Stimulated activated CD8-positive, alpha-beta memory T cell treated with anti-CD3 and anti-CD28 coated beads, Interleukin-4, amount 100 ng/mL, for 24 hours (primary cell): ENCODE measurements at places on chromosomes 12 and 14.

DNA sequence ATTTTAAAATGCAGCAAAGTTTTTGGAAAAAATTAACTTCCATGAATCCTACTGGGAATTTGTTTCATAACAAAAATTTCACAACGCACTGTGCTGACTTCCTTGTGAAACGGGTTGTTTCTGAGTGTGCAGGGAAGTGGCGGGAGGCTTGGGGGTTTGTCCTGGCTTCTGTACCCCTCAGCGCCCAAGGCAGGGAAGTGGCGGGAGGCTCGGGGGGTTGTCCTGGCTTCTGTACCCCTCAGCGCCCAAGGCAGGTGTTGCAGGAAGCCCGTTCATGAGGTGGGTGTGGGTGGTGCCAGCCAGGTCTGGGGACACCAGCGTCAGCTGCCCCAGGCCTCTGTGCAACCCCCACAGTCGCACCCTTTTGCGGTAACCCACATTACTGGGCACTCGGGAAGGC, 25.1 kb downstream of the ADGRD1 start:
- DNase-seq, result no peak

- no peak for DNase-seq
These were observed 131.7 kb downstream of the LLPH start for GRCh38 chr12:65998536-65999530.

- DNase-seq, result no peak
These were observed 92.8 kb downstream of the DIO3 start for GRCh38 chr14:101654051-101654450.

- DNase-seq, result no peak
These were observed 23.6 kb downstream of the ARMH4 start for GRCh38 chr14:58128416-58128815.

GRCh38 chr12:114555451-114555850, 128.5 kb downstream of the TBX3 start:
- no peak for DNase-seq

DNA sequence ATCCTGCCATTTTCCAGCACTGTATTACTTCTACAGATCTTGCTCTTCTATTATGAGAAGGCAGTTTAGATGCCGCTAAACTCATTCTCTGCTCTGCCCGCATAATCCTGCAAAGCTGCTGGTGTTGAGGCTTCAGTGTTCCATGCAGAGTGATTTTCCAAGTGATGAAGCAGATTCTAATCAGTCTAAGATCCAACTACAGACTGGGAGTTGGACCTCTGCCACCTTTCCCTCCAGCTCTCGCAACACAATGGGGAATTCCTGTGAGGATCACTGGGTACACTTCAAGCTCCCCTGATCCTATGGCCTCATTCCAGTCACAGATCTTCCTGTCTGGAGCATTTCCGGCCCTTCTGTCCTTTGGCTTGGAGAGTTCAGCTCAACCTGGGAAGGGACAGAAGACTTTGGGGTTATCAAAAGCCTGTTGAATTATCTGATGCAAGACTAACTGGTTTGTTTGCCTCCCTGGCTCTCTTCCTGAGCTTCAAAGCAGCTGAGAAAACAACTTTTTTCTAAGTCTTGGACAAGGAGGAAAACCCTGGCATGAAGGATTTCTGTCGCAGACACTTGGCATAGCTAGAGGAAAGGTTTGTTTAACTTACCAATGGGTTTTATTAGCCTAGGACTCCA, 333.9 kb downstream of the ZFP36L1 start:
- no peak for DNase-seq

GRCh38 chr12:88225776-88226175, 83.7 kb downstream of the TMTC3 start:
- DNase-seq, result no peak

DNA sequence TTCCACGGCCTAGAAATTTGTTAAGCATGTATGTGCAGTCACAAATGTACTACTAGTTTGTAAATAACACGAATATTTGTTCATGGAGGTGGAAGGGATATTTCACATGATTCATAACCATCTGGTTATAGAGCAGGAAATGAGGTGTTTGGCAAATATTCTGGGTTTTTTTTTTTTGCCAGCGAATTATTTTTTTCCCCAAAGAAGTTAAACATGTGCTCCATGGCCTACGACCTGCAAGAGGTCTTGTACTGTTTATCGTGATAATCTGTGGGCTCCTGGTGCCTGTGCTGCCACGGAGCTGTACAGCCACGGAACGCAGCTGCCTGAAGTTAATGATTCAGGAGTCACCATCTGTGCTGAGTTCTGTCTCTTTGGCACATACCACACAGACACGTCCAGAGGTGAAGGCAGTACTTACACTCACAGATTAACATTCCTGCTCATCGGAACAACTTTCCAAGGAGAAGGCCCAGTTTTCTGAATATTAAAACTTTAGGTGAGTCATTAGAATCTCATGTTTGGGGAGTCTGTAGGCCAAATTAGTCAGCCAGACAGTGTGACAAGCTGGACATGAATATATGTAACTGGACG, 156.3 kb downstream of the TMX1 start:
- DNase-seq, result no peak

DNA sequence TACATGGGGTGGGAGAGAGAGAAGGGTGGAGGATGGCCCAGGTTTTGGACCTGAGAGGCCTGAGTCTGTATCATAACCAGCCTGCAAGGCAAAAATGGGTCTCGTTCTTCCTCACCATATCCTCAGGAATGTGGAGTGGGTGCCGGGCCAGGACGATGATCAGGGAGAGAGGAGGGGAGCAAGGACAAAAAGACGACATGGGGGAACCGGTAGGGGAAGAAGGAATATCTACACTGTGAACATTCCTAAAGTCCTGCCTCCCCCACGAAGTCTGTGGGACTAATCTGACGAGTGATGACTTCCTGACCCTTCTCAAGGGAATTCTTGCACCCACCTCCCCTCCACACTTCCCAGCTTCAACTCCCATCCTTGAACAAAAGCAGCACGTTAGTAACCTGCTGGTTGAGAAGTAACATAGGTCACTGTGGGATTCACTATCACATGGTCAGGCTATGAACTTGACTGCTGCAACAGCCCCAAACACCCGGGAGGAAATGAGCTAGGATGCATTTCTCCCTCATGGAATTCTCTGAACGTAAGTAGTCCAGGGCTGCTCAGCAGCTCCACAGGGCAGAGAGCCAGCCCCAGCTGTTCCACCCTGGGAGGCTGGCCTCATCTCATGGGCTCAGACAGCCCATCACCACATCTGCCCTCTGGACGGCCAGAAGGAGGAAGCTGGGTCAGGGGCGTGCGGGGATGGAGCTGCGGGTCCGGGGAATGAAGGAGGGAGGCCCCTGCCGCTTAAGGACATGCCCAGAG, 36.8 kb upstream of the VWF start:
- DNase-seq, result no peak

- DNase-seq, result no peak
These were observed 1089.5 kb downstream of the BCL11B start for GRCh38 chr14:98182393-98183055.

GRCh38 chr12:75923964-75924666, 107.5 kb downstream of the PHLDA1 start:
- no peak for DNase-seq

GRCh38 chr12:50353869-50354593, 42.4 kb downstream of the FAM186A start:
- DNase-seq, result no peak

DNA sequence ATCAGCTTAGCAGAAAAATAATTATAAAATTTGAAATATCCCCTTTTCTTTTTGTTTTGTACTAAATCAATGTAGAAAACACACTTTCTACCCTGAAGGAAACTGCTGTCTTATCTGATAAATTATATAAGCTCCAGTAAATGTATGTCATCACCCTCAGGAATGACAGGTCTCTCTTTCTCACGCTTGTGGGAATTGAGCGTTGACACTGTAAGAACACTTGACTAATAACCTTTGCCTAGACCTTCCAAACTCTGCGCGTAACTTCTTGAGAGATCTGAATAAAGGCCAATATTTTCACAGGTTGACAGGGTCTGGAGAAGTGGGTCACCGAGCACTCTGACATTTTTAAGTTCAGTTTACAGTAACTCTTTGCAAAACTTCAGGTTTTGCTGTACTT, 138.5 kb downstream of the BCAT1 start:
- no peak for DNase-seq

DNA sequence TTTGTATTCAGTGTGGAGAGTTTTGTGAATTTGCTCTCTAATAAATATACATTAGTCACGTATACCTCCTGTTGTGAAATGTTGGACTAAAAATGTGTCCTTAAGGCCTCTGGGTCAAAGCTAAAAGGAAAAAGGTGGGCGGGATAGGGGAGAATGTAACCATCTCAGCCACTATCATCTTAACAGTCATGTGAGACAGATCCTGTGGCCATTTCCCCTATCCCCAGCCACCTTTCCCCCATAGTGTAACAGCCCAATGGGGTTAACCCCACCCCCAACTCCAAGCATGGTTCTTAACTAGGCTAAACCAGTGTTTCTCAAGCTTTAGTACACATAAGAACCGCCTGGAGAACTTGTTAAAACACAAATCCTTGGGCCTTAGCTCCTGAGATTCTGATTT, 6.5 kb upstream of the ITPR2 start:
- DNase-seq, result no peak

DNA sequence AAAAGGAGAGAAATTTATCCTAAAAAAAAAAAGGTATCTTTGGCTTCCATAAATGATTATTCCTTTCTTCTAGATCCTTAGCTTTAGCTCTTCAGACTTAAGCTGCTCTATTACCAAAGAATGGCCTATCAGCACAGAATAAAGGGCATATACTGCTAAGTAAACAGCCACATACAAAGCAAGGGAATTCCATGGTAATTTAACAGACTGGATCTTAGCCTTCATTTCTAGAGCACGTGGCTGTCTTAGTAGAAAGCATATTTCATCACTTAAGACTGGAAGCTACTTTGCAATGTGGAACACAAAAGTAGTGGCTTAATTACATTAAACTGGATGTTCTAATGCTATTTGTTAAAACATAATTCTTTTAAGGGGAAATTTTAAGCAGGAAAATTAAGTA, 23.1 kb downstream of the TMED10 start:
- no peak for DNase-seq
